Endodermal cell (in vitro differentiated cells): ENCODE measurements at places on chromosomes 7 and 10.
A peak's percentile ranks its signal among the peaks of the same experiment; 100 is the strongest.

- DNase-seq = no peak
Measured at GRCh38 chr10:60541451-60541850, 151.8 kb upstream of the ANK3 start.

DNA sequence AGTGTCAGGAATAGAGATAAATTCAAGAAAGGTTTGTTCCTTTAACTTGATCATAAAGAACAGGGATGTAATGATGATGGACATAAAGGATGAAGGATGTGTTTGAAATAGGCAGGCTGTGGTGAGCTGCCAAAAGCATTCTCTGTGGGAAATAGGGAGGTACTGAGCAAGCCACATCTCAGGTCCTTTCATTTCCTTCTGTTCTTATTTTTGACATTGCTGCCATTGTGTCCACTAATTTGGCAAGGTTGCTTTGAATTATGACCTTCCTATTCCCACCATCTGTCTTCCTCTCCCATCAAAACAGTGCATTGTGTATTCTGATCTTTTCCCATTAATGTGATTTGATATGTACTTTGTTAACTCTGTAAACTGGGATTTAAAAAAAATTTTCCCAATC lies 9.4 kb downstream of the SCRN1 start:
- DNase-seq = no peak

GRCh38 chr7:23474829-23475575 lies 4.7 kb upstream of the IGF2BP3 start:
- no peak for DNase-seq

DNA sequence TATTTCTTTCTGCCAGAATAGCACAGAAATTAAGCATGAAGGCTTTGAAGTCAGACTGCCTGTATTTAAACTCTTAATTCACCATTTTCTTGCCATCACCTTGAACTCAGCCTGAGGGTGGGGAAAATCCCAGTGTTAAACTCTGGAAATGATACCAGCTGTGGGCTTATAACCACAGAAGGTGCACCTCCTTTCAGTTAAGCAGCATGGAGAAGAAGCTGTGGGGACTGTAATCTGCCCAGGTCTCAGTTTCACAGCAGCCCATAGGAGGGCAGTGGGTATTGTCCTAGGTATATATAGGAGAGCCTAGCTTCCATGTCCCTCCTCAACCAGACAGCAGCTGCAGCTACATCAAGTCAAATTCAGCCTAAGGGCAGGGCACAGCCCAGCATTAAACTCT lies 241.6 kb downstream of the HPSE2 start:
- DNase-seq = no peak

DNA sequence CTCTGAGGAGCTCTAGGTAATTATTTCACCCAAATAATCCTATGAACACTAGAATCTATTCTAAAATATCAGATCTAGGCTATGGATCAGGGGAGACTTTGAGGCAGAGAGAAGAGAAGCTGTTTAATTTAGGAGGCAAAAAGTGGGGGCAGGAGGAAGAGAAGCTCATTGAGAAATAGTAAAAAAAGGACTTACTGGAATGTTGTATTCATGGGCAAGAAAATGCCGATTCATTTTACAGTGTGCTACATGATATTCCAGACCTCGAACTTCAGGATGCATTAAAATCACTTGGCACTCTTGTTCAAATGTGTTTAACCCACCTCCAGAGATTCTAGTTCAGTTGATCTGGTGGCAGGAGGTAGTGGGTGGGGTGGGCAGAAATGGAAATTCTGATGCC lies 109.5 kb upstream of the ITGB1 start:
- no peak for DNase-seq

DNA sequence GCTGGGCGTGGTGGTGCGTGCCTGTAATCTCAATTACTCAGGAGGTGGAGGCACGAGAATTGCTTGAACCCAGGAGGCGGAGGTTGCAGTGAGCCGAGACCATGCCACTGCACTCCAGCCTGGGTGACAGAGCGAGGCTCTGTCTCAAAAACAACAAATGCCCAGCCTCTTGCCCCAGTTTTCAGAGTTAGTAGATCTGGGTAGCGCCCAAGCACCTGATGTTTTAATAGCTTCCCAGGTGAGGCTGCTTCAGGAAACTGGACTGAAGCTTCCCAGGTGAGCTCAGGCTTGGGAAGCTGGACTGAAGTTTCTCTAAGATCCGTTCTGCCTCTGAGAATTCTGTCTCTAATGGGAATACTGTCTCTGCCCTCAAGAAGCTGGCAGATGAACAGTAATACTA lies 12.2 kb downstream of the RPS24 start:
- DNase-seq = no peak

GRCh38 chr10:116097239-116097784 lies 175.7 kb downstream of the GFRA1 start:
- peak; percentile 51 for DNase-seq

DNA sequence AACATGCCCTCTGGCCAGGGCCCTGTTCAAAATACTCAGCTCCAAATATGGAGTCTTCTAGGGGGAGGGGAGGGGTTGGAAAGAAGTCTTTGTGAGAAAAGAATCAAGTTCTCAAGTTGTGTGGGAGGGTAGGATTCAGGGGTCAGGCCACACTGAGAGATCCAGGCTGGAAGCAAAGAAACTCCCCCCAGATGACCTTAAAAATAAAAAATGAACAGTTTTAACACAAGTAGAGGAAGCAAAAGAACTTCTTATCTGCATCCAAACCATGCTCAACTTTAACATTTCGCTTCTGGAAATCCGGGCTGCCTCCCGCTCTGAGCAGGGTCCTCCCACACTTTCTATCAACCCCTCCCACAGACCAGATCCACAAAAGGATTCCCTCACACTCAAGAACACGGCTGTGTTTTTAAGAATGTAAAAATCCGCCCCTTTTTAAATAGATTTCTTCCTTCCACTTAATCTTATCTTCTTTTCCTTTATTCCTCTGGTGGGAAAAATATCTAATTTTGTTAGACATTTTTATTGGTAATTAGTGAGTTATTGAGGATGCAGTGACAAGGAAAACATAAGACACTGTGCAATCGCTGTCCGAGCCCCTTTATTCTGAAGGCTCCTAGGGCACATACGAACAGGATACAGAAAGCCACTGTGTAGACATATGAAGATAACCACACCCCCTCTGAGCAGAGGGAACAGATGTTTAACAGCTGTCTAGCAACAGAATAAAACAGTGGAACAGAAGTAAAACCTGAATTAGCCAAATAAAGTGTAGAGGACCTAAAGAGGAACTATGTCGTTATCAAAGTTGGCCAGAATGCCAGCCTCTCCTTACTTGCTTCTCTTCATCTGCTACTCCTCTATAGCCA lies 43.8 kb downstream of the CYTH3 start:
- DNase-seq = no peak

DNA sequence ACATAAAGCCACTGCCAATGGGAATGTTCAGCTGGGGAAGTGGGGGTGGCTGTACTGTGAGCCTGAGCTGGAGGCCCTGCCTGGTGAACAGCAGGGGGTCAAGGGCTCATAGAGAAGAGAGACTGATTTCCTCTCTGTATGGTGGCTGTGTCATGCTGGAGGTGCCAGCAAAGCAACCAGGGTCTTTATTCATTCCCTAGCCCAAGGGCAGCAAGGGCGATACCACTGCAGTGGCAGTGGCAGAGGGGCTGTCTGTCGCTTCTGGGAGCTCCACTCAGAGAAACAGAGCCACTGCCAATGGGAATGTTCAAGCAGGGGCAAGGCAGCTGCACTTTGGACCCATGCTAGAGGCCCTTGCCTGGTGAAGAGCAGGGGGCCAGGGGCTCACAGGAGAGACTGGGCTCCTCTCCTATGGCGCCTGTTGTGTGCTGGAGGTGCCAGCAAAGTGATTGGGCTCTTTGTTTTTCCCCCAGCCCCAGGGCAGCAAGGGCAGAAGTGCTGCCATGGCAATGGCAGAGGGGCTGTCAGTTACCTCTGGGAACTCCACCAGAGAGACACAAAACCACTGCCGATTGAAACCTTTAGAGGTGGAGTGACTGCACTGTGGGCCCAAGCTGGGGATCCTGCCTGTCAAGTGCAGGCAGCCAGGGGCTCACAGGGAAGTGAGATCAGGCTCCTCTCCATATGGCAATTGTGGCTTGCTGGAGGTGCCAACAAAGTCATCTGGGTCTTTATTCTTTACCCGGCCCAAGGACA lies 545.1 kb downstream of the SH2D4B start:
- DNase-seq = peak; percentile 49

- DNase-seq = no peak
Measured at GRCh38 chr10:59880019-59880717, 26.2 kb downstream of the CCDC6 start.

DNA sequence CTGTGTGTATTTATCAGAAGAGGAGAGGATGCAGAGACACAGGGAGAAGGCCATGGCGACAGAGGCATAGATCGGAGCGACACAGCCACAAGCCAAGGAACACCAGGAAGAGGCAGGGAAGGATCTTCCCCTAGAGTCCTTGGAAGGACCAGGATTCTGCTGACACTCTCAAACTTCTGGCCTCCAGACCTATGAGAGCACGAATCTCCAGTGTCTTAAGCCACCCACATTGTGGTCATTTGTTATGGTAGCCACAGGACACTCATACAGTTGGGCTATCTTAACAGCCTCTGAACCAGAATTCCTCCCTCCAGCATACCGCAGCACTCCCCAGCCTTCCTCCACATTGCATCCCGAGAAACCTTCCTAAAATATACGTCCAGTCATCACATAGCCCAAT lies 367.0 kb upstream of the MGMT start:
- DNase-seq = no peak

GRCh38 chr7:148380596-148381419 lies 209.8 kb upstream of the C7orf33 start:
- DNase-seq = peak; percentile 45

GRCh38 chr7:118082506-118082905 lies 101.5 kb upstream of the LSM8 start:
- no peak for DNase-seq

DNA sequence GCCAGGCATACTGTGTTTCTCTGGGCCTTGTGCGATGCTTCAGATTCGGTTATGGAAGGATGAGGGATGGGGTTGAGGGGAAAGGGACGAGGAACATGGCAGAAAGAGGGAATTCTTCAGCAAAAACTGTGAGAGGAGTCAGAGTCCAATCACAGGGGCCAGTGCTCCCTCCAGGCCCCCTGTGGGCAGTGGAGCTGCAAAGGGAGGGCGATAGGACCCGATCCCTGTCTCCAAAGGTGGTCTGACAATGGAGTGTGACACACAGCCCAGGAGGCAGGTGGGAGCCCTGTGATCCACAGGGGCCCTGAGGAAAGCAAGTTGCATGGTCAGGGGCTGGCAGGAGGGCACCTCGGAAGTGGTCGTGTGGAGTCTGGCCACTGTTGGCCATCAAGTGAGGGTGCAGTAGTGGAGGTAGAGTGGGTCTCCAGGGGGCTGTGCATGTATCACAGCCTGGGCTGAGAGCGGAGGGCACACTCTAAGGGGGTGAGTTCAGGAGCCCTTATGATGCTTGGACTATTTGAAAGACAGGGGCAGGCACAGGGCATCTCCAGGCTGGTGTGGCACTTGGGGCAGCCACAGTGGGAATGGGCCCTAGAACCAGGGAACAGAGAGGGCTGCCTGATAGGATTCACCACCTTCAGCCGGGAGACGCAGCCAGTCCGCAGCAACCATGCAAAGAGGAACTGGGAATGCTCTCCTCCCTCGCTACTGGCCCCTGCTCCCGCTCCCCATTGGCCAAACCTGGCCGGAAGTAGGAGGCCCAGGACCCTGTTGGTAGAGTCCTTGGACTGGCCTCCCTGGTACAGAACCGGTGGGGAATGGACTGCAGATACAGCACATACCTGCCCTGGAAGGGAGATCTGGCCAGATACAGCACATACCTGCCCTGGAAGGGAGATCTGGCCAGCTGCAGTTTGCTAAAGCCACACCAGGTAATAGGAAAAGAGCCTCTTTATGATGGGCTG lies 115.9 kb downstream of the ADCY1 start:
- DNase-seq = peak; percentile 30
